ENCODE measurements at places on chromosomes 3 and 15.

- no peak for DNase-seq
Observed at GRCh38 chr3:34256021-34256420, 457.6 kb downstream of the PDCD6IP start.

GRCh38 chr3:146712806-146713205, 107.7 kb upstream of the PLSCR5 start:
- no peak for DNase-seq

DNA sequence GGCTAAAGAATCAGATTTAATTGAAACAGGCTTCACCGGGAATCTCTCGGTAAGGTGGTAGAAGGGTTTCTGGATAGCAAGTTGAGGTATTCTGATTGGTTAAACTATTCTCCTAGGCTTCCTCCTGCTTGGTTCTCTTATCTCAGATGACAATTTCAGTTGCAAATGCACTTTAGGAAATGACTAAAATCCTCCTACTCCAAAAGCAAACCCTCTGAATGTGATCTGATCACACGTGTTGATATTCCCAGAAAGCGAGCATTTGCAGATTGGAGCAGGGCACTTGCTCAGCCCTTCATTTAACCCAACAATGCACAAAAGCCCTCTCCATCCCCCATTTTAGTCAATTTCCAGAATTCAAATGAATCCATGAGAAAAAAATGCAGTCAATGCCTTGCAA, 55.6 kb upstream of the ICE2 start:
- DNase-seq = no peak

- DNase-seq = no peak
Observed at GRCh38 chr15:68643216-68643830, 64.5 kb downstream of the CORO2B start.

GRCh38 chr3:133939463-133939835, 43.8 kb upstream of the RAB6B start:
- DNase-seq = no peak

GRCh38 chr15:90790057-90790456, 72.9 kb downstream of the BLM start:
- no peak for DNase-seq

Data from activated naive CD4-positive, alpha-beta T cell treated with anti-CD3 and anti-CD28 coated beads, Interleukin-2, amount 50 U/mL, for 72 hours (primary cell).